Activated T-cell treated with anti-CD3 and anti-CD28 coated beads, Interleukin-2, amount 50 U/mL, for 4 hours (primary cell): ENCODE measurements at places on chromosomes 4 and X. TPM values are rescaled to one million over a fixed set of nuclear protein-coding genes. Genes with fewer than 3 reads are reported as not detected.

Gene EVC2
- 0.76 TPM for total RNA-seq

Gene ATP5ME
- total RNA-seq = 244 TPM

DNA sequence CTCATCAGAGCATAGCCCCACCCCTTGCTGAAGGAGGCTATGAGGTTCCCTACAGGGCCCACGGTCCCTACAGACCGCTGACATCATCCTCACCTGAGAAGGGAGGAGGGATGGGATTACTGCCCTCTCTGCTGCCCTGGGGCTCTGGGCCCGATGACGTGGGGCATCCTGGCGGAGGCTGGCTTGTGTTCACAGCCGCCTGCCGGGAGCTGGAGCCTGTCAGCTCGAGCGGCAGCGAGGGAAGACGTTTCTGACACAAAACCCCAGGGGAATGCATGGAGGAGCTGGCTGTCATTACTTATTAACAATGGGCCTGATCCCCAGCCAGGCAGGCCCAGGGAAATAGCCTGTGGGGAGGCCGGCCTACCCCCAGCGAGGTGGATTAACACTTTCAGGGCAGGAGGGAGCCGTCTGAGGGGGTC lies 106.6 kb upstream of the ATP6AP2 start:
- DNase-seq = no peak

DNA sequence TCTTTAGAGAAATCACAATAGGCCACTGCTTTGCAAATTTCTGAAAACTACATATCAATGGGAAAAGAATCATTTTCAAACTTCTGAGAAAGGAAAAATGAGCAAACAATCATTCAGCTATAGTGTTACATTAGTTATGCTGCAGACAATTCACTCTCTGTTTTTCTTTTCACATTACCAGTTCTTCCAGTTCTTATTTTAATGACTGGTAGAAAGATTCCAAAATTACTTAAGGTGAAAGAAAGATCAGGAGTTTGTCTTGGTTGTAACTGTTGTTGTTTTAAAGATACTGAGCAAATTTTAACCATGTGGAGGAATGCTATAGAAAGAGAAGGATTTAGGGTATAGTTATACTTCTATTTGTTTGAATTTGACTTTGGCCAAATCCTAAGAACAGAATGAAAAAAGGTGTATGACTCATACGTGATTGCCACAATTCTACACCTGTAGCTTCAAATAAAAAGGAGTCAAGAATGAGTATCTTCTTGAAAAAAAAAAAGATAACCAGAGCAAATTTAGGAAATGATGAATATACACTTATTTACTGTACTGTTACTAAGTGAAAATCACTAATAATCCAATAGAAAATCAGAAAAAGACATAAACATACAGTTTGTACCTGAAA lies 21.0 kb upstream of the RASGEF1B start:
- DNase-seq = no peak

- no peak for DNase-seq
Measured at GRCh38 chrX:13307041-13307440, 12.8 kb downstream of the ATXN3L start.

Gene FHDC1
- total RNA-seq = 0.05 TPM

DNA sequence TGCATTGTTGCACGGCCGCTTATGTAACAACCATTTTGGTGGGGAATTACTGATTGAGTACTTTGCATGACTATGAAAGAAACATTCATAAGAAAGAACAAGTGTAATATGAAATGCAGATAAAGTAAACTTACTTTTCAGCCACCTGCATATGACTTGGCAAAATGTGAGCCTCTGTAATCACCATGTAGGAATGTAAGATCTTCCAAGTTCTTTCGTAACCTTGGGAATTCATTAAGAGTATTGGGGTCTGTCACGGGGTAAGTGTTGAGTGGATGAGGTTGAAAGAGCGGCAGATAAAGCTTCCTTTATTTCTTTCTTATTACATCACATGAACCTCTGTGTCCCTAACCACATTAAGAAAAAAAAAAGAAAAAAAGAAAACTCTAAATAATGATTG lies 348.5 kb upstream of the NR3C2 start:
- DNase-seq = no peak

GRCh38 chr4:77910676-77911075 lies 48.0 kb downstream of the MRPL1 start:
- no peak for DNase-seq

Gene NWD2
- total RNA-seq = not detected

Gene CPZ
- not detected for total RNA-seq

DNA sequence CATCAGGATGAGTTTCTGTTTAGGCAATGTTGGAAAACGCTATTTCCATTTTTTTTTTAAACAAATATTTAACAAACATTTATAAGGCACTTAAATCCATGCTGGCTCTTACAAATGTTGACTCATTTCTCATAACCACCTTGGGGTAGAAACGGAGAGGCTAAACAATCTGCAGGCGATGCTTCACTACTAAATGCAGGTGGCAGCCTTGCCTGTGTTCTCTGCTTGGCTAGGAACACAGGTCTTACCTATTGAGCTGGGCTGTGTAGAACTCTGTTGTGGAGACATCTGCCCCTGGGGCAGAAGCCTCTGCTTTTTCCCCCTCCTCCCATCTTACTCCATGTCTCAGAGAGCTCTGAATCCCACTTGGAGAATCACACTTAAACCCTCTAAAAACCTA lies 1.4 kb upstream of the CXCL1 start:
- no peak for DNase-seq

Gene SMIM10
- 0.53 TPM for total RNA-seq

GRCh38 chrX:109398833-109399232 lies 83.1 kb downstream of the GUCY2F start:
- no peak for DNase-seq

DNA sequence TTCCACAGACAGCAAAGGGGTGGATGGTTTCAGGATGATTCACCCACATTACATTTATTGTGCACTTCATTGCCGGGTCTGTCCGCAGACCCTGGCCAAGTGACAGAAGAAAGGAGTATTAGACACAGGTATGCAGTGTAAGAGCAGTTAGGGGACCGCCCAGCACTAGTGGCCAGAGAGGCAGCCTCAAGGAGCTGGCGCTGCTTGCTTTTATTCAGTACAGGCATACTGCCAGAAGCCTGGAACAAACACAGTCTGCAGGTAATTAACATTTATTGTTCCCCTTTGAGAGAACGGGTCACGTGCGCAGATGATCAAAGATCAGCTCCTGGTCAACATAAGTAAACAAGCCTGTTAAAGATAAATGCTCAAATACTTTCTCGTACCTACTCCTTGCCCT lies 1639.0 kb upstream of the IGFBP7 start:
- DNase-seq = no peak

Gene HNRNPD
- 468 TPM for total RNA-seq

DNA sequence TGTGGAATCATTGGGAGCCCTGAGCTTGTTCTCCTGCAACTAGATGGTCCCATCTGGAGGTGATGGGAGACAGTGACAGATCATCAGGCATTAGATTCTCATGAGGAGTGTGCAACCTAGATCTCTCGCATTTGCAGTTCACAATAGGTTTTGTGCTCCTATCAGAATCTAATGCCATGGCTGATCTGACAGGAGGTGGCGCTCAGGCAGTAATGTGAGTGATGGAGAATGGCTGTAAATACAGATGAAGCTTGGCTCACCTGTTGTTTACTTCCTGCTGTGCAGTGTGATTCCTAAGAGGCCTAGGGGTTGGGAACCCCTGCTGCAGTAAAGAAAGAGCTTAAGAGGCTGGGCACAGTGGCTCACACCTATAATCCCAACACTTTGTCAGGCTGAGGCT lies 42.2 kb upstream of the PUDP start:
- DNase-seq = no peak

DNA sequence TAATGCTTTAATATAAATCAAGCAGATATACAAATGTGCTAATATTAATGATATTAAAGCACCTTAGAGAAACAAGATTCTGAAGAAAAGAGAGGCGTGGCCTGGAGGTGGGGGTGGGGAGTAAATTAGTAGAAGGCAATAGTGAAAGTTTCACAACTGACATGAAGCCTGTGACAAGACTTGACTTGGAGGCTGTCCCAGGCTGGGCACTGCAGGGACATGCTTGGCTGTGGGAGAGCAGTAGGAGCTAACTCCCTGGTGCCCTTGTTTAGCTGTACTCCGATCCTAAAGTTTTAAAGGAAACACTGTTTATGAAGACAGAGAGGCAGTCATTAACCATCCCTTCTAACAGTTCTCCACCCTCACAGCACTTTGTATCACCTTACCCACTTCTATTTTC lies 239.0 kb upstream of the MAB21L2 start:
- no peak for DNase-seq

GRCh38 chr4:101201421-101201820 lies 145.9 kb downstream of the PPP3CA start:
- DNase-seq = no peak

Gene RGN
- total RNA-seq = 0.15 TPM

- no peak for DNase-seq
Measured at GRCh38 chr4:121688701-121689100, 8.1 kb downstream of the ANXA5 start.

GRCh38 chr4:7552466-7552865 lies 117.7 kb upstream of the PSAPL1 start:
- no peak for DNase-seq

Gene TMPRSS11A
- not detected for total RNA-seq
